ENCODE measurements at places on chromosomes 1 and 21. TPM values are rescaled to one million over a fixed set of nuclear protein-coding genes. Genes with fewer than 3 reads are reported as not detected.

ZSCAN20 gene
- polyA plus RNA-seq, result 3.1 TPM

PLCH2 gene
- polyA plus RNA-seq, result 17.2 TPM

S100A9 gene
- 2.1 TPM for polyA plus RNA-seq

HSD11B1 gene
- polyA plus RNA-seq, result 0.75 TPM

FAM3B gene
- polyA plus RNA-seq, result 0.24 TPM
